ENCODE measurements at places on chromosomes 13 and 19.

- no peak for DNase-seq
Measured at GRCh38 chr13:91817250-91817649, 418.8 kb downstream of the GPC5 start.

GRCh38 chr13:97319113-97319720, 97.1 kb downstream of the MBNL2 start:
- no peak for DNase-seq

- DNase-seq = no peak
Measured at GRCh38 chr13:24184265-24184841, 23.8 kb downstream of the SPATA13 start.

DNA sequence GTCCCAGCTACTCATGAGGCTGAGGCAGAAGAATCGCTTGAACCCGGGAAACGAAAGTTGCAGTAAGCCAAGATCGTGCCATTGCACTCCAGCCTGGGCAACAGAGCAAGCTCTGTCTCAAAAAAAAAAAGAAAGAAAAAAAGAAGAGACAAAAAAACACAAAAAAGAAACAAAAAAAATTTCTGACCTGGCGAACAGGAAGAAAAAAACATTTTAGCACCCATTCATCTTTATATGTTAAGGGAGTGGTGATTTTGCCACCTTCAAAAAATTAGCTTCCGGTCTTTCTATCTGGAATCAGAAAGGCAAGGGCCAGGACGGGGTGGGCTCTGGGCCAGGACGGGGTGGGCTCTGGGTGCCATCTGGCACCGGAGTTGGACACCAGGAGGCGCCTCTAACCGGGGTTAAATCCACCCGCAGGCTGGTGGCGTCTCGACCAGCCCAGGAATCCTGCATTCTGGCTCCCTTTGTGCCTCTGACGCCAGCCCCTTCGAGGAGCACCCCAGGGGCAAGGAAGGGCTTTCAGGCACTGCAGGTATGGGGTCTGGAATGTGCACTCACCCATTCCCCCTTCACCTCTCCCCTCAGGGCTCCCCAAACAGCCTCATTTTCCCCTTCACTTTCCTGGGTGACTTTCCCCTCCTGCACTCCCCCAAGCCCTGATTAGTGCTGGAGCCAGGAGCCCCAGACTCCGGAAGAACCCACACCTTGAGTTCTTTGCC, 10.4 kb upstream of the ZSWIM4 start:
- DNase-seq = peak; percentile 67

GRCh38 chr13:94481941-94482340, 2.5 kb upstream of the DCT start:
- no peak for DNase-seq
